ENCODE measurements at places on chromosomes 7 and 10.

DNA sequence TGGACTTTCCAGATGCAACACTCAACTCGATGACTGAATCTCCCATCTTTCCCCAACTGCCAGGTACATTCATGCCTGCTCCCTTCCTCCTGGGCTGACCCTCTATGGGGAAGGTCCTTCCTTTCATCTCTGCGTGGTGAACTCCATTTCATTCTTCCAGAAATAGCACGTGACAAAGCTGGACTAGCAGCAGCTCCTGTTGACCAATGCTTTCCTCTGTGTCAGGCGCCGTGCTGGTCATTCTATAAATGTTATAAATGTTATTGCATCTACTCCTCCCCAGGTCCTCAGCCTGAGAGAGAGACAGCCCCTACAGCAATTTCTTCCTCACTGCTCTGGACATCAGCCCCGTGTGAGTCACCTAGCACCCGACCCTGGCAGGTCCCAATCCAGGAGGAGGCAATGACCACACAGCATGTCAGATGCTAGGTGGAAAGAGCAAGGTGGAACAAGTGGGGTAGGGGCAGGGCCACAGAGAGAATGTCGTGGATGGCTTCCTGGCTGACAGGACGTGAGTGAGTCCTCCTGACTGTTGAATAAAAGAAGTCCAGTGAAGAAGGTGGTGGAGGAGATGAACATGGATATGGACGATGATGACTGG lies 178.1 kb downstream of the ADAM12 start:
- no peak for DNase-seq

GRCh38 chr10:83492004-83492403 lies 647.3 kb upstream of the GHITM start:
- DNase-seq, result no peak

DNA sequence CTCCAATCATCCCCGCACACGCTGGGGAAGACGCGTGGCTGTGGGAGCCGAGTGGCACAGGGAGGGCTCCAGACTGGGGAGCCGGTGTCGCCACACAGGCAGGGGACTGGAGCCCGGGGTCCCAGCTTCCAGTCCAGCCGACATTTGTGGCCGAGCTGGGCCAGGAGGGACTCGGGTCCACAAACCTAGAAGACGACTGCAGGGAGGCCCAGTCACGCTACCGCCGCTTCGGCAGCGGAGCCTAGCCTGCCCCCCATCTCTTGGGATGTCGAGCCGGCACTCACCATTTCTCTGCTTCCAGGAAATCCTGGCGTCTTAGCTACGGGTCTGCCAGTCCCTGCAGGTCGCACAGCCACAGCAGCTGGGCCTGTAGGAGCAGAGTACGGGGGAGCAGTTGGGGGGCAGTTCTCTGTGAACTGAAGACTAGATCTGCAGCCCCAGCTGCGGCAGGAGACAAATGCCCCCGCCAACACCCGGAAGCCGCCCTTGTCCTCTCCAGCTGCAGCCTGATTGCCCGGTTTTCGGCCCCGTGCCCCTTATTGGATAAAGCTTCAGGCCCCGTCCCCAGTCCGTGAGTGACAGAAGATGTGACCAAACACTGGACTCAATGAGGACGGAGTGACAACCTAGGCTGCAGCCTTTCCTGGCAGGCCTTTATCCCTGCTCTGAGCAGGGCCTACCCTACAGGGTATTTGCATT lies 270.7 kb downstream of the ZNF33B start:
- DNase-seq, result peak; percentile 94

GRCh38 chr7:66920256-66920655 lies 769 bp upstream of the TMEM248 start:
- DNase-seq, result no peak

- DNase-seq, result no peak
Measured at GRCh38 chr7:115707258-115708012, 323.1 kb downstream of the TFEC start.

GRCh38 chr10:43284341-43284910 lies 17.6 kb upstream of the RASGEF1A start:
- DNase-seq, result peak; percentile 55

GRCh38 chr10:43682956-43683355 lies 34.3 kb upstream of the ZNF32 start:
- DNase-seq, result no peak

DNA sequence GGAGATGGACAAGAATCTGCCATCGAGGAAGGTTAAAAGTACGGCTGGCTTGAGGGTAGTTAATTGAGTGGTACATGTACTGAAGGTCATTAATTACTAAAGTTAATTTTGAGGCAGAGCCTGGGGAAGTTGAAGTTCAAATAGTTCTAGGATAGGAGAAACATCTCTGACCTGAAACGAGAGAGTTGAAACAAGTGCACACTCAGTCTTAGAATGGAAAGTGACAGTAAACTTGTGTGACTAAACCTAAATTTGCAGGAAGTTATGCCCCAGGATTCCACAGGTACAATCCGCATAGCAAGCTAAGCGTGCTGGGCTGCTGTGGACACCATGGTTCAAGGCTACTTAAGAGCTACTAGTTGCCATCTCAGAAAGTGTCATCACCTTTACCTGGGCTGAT lies 209.9 kb downstream of the CHCHD3 start:
- DNase-seq, result no peak

GRCh38 chr10:47158116-47159071 lies 141.6 kb upstream of the GDF10 start:
- DNase-seq, result no peak

DNA sequence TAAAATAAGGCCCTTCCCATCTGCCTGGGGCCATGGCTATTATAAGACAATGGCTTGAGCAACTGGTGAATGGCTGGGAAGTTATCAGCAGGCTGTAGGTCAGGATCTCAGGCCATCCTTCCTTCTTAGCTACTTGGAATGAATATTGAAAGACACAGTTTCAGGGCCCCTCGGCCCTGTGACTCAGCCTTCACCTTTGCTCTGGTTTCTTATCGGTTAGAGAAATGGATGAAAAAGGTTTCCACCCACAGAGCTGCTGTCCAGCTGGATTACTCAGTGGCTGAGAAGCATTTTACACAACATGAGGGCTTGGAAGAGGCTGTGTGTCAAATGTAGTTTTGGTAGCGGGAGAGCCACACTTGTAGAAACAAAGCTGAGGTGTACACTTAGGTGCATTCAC lies 9.4 kb downstream of the ACSL5 start:
- DNase-seq, result peak; percentile 35

DNA sequence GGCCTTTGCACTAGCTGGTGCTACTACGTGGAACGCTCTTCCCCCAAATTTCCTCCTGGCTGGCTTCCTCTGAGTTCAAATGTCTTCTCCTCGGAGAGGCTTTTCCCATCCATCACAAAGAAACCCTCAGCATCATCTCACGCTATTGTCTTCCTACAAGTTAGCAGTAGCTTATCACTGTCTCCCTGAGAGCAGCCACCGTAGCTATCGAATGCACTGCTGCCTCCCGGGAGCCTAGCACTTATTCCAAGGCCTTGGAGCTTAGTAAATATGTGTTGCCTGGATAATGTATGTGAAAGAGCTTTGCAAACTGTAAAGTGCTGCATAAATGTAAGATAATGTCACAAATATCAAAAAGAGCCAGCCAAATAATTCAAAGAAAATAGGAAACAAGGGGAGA lies 124.4 kb downstream of the KCNMA1 start:
- no peak for DNase-seq

- peak; percentile 38 for DNase-seq
Measured at GRCh38 chr10:13417459-13418126, 69.5 kb upstream of the SEPHS1 start.

DNA sequence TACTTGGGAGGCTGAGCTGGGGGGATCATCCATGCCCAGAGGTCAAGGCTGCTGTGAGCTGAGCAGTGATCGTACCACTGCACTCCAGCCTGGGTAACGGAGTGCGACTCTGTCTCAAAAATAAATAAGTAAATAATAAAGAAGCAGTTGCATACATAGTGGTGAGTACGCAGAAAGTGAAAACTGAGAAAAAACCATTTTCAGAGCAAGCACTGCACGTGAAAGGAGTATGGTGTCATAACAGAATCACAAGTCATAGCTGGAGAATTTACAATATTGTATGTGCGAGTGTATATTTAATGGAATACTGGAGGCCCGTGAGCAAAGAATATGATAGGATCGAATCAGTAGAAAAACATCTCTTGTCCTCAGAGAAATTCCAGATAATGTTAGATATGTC lies 22.3 kb downstream of the KIAA1217 start:
- DNase-seq, result no peak

GRCh38 chr7:69198250-69198649 lies 400.0 kb upstream of the AUTS2 start:
- DNase-seq, result no peak

DNA sequence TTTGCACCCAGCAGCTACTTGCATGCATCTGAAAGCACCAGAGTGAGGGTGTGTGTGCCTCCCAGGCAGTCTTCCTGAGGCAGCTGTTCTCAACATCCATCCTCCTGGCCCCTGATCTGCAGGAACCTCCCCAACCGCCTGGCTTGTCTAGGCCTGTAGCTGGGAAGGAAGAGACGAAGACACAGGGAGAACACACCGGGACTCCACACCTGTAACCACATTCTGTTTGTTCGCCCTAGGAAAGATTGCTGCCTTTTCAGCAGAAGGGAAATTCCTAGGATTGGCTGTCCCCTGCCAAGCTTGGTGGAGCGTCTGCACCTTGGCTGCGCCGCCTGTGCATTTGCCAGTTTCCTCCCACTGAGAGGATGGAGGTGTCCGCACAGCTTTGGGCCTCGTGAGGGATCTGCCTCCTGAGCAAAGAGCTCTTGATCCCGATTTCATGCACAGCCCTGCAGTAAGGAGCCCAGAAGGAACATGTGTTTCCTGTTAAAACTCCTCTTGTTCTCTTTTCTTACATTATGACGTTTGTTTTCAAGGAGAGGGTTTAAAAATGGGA lies 154.6 kb downstream of the TPST1 start:
- DNase-seq, result no peak

DNA sequence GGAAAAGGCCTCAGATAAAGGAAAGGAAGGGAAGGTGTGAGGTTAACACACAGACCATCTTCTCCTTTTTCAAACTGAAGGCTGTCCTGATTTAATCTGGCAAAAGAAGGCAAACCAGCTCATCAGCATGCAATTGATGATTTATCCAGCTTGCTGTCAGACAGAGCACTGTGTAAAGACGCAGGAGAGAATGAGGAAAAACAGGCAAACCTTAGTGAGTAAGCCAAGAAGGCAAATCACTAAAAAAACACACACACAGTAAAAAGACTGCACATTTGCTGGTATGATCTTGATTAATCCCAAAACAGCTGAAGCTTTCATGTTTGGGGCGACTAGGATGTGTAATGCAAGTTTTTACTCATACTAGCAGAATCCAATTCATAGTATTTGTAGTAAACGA lies 65.8 kb upstream of the SKAP2 start:
- DNase-seq, result peak; percentile 20

DNA sequence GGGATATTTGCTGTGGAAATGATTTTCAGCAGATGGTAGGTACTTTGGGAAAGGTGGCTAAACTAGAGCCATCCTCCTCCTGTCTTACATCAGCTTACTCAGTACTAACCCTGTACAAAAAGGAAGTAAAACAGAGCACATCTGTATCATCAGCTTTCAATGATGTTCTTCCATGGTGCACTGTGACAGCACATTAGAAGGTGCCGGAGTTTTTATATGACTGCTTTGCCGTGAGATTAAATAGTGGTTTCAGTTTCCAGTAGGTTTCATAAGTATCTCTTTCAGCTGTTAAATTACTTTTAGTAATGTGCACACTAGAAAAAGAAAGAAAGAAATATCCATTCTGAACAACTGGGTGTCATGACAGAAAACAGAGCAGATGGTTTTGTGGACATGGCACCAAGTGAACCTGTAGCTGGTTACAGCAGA lies 86.5 kb downstream of the ARID5B start:
- no peak for DNase-seq

GRCh38 chr10:6279540-6280267 lies 77.0 kb downstream of the PFKFB3 start:
- peak; percentile 94 for DNase-seq

- no peak for DNase-seq
Measured at GRCh38 chr7:5302577-5302976, 19.8 kb downstream of the SLC29A4 start.

DNA sequence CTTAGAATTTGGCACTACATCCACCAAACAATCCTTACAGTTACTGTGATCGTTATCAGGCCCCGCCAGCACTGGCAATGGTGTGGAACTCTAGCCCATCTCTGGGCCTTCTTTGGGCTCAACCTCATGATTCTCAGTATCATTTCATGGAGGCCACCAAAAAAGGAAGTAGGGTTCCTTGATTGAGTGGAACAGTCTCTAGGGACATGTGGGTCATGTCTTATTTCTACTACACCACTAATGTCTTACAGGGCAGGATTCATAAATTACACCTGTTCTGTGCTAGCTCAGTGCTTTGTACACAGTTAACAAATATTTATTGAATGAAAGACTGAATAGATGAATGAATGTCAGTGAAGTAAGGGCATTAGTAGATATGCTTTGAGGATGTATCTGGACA lies 53.9 kb downstream of the AP3M1 start:
- DNase-seq, result no peak

- no peak for DNase-seq
Measured at GRCh38 chr7:24472093-24472492, 101.2 kb upstream of the PALS2 start.

GRCh38 chr7:28076423-28077200 lies 104.0 kb downstream of the JAZF1 start:
- no peak for DNase-seq

GRCh38 chr10:31832261-31832660 lies 96.4 kb downstream of the ARHGAP12 start:
- DNase-seq, result no peak

- no peak for DNase-seq
Measured at GRCh38 chr10:44927352-44927751, 16.2 kb downstream of the TMEM72 start.

DNA sequence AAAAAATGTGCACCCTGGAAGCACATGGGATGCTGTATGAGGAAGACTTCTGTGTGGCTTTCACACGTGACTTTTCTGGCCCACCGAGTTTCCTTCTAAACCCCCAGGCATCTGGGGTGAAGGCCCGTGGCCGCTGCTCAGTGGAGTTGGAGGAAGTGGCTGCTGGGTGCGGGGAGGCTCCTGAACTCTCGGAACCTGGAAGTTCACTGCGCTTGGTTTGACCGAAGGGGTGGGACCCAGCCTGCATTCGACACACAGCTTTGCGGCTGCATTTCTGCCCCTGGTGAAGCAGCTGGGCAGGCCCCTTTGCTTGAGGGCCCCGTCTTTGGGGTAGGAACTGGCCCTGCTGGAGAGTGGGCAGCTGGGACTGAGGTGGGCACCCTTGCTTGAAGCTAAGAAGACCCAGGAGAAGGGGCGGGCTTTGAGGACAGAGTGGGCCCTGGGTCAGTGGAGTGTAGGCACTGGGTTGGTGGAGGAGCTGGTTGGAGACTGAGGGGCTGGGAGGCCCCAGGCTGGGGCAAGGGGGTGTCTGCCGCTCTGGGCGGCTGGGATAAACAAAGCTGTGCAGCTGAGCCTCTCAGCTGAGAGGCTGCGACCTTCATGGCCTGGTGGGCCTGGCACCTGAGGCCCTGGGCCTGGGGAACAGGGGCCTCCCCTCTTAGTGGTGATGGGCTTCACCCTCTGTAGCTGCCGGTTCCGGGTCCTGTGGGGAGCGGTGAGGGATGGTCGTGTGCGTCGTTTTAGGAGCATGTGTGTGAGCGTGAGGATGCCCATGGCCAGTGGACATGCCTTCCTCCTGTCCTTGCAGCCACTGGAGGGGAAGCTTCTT lies 78.0 kb downstream of the INPP5A start:
- no peak for DNase-seq

- no peak for DNase-seq
Measured at GRCh38 chr10:129330211-129330610, 136.8 kb upstream of the MGMT start.

GRCh38 chr7:17297243-17297642 lies 1.2 kb upstream of the AHR start:
- DNase-seq, result no peak

Data from ELF-1 (cell line).